ENCODE measurements at places on chromosomes 11 and 22.
A peak's percentile ranks its signal among the peaks of the same experiment; 100 is the strongest.

DNA sequence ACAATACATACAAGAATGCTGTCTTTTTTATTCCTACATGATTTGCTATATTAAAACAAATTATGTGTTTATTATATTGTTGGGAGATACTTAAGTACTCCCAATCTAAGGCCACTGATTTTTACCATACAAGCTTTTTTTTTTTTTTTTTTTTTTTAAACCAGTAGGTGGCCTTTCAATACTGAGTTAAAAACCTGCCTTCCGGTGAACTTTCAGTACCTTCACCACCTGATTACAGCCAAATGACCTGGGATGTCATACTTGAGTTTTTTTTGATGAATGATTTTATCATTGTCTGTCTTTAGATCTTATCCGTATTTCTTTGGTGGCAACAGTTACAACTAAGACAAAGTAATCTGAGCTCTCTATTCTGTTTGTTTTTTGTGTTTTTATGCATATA lies 94.0 kb upstream of the FOLH1 start:
- H3K4me3 ChIP-seq = no peak overlapping the region
- no peaks in the 10 kb centered on the region for H3K36me3 ChIP-seq
- no peaks in the 10 kb centered on the region for H3K27me3 ChIP-seq
- no peak for DNase-seq
- H3K27ac ChIP-seq = no peak overlapping the region
- H3K4me1 ChIP-seq = no peaks in the 10 kb centered on the region

DNA sequence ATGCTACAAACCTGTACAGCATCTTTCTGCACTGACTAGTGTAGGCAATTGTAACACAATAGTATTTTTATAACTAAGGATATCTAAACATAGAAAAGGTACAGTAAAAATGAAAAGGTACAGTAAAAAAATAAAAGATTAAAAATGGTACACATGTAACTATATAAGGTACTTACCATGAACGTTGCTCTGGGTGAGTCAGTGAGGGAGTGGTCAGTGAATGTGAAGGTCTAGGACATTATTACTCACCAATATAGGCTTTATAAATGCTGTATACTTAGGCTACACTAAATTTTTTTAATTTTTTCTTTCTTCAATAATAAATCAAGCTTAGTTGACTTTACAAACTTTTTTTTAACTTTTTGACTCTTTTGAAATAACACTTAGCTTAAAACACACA lies 59.9 kb downstream of the EIF3M start:
- H3K27me3 ChIP-seq = no peaks in the 10 kb centered on the region
- no peaks in the 10 kb centered on the region for H3K4me1 ChIP-seq
- no peak for DNase-seq
- H3K27ac ChIP-seq = no peak overlapping the region
- no peaks in the 10 kb centered on the region for H3K36me3 ChIP-seq
- no peak overlapping the region for H3K4me3 ChIP-seq

DNA sequence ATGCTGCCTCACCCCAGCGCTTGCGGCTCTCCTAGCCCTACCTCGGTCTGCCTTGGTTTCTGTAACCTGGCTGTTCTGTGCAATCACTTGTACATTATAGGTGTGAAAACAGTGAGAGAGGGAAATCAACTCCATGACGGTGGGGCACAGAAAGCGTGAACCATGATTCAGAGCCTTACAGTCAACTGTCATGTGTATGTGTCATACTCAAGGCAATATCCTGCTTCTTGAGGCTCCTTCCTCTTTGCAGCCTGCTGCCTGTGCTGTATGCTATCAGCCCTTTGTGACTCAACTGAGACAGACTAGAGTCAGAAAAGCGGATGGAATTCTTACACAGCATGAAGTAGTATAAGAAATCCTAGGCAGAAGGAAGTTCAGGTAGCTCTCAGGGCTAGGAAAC lies 2.1 kb downstream of the NRIP3 start:
- peaks cover 44% of the 10 kb centered on the region for H3K27me3 ChIP-seq
- DNase-seq = peak; percentile 75
- H3K4me3 ChIP-seq = peak overlapping the region; percentile 61
- H3K36me3 ChIP-seq = peaks cover 2% of the 10 kb centered on the region

GRCh38 chr11:88655196-88655595 lies 317.7 kb upstream of the CTSC start:
- no peak overlapping the region for H3K27ac ChIP-seq
- no peak for DNase-seq
- no peaks in the 10 kb centered on the region for H3K27me3 ChIP-seq
- no peak overlapping the region for H3K4me3 ChIP-seq
- H3K4me1 ChIP-seq = peaks cover 7% of the 10 kb centered on the region

DNA sequence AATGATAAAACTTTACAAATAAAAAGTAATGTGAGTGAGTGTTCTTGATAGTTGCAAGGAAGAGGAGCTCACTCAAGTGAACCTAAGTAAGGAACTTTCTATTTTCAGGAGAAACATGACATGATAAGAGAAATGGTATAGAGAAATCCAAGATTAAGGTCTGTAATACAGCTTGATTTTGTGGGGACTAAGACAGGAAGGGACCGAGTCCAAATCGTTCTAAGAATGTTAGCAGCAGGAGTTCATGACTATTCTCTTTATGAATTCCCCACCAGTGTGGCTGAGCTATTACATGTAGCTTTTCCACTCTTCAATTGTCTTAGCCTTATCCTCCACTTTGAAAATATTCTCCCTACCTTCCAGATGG lies 698.6 kb upstream of the ARHGAP42 start:
- no peaks in the 10 kb centered on the region for H3K27me3 ChIP-seq
- no peak overlapping the region for H3K4me3 ChIP-seq
- no peak overlapping the region for H3K27ac ChIP-seq
- peaks cover 4% of the 10 kb centered on the region for H3K36me3 ChIP-seq

- peak overlapping the region; percentile 51 for H3K27ac ChIP-seq
- H3K36me3 ChIP-seq = peaks cover 1% of the 10 kb centered on the region
- H3K27me3 ChIP-seq = no peaks in the 10 kb centered on the region
- peak overlapping the region; percentile 91 for H3K4me3 ChIP-seq
- peaks cover 60% of the 10 kb centered on the region for H3K4me1 ChIP-seq
Measured at GRCh38 chr11:113873236-113873626, 2.1 kb downstream of the USP28 start.

DNA sequence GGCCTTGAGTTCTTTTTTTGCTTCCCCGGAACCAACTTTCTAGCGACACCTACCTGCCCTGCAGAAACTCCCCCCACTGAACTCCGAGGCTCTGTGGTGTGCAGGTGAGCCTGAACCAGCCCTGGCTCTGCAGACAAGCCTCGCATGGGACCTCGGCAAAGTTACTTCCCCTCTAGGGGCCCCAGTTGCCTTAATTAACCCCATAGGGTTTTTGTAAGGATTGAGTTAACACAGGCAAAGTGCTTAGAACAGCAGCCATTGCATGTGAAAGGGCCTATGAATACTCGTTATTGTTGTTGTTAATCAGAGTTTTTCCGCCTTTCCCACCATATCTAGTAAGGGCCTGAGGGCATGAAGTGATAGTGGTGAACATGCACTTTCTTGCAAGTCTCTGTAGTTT lies 12.6 kb upstream of the SYT13 start:
- no peak overlapping the region for H3K27ac ChIP-seq
- H3K27me3 ChIP-seq = peaks cover 22% of the 10 kb centered on the region
- no peak overlapping the region for H3K4me3 ChIP-seq
- H3K36me3 ChIP-seq = no peaks in the 10 kb centered on the region
- DNase-seq = no peak

DNA sequence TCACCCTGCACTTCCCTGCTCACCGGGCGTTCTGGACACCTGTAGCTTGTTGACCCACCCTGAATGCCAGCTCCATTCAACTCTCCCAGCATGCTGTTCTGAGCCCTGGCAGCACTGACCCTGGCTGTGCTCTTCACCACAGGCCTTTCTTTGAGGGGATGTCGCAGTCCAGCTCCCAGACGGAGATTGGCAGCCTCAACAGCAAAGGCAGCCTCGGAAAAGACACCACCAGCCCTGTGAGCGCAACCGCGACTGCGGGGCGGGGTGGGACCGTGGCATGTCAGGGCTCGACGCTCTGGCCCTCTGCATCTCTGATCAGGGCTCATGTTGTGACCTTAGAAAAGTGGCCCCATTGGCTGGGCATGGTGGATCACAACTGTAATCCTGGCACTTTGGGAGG lies 47.4 kb upstream of the RAB1B start:
- DNase-seq = no peak
- H3K4me3 ChIP-seq = no peak overlapping the region
- H3K27ac ChIP-seq = peak overlapping the region; percentile 95
- H3K4me1 ChIP-seq = peaks cover 24% of the 10 kb centered on the region

DNA sequence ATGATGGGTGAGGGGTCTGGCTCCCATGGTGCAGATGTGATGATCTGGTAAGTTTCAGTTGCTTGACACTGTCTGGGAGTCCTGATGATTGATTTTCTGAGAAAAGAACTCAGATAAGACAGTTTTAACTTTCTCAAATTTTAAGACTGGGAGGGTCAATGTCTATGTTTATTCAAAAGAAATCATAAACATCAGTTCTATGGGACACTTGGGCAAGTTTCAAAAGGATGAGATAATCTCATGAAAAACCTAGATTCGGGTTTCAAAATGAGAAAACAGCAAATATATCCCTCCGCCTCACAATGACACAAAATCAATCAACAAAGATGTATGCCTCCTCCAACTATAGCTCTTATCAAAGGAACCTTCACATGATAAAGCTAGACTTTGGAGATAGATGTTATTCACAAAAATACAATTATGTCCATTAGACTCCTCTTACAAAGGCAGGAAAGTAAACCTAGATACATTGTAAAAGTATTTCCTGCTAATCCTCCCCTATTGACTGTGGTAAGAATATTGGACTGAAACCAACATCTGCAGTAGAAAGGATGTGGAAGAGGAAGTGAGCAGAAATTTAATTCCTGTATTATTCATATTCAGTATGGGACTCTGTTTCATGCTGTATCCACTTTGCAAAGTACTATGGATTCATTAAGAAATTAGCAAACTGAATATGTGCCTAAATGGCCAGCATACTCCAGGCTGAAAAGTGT lies 21.6 kb downstream of the SVIP start:
- no peak overlapping the region for H3K4me3 ChIP-seq
- H3K27ac ChIP-seq = no peak overlapping the region

GRCh38 chr11:117538263-117539135 lies 210.8 kb downstream of the CEP164 start:
- no peak overlapping the region for H3K27ac ChIP-seq
- no peak overlapping the region for H3K4me3 ChIP-seq
- no peaks in the 10 kb centered on the region for H3K36me3 ChIP-seq

DNA sequence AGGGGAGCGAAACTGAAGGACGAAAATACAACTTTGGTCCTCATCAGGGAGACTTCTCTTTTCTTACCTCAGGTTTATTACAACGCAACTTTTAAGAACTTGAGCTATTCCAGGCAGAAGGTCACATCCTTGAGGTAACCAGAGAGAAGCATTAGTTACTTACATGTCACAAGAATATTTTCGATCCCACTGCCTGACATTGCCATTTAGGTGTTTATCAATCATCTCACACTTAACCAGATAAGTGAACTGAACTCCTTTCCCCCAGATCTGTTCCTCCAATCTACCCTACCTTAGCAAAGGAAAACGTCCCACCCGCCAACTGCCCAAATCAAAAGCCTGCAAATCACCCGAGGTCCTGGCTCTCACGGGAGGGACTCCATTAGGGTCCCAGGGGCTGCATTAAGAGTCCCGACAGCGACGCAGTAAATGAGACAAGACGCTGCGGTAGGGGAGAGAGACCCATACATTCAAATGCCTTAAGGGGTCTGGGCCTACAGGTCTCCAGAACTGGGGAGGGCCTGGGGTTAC lies 734 bp downstream of the ZNF280B start:
- peaks cover 4% of the 10 kb centered on the region for H3K36me3 ChIP-seq
- peak overlapping the region; percentile 89 for H3K4me3 ChIP-seq
- peak overlapping the region; percentile 44 for H3K27ac ChIP-seq
- H3K27me3 ChIP-seq = no peaks in the 10 kb centered on the region

DNA sequence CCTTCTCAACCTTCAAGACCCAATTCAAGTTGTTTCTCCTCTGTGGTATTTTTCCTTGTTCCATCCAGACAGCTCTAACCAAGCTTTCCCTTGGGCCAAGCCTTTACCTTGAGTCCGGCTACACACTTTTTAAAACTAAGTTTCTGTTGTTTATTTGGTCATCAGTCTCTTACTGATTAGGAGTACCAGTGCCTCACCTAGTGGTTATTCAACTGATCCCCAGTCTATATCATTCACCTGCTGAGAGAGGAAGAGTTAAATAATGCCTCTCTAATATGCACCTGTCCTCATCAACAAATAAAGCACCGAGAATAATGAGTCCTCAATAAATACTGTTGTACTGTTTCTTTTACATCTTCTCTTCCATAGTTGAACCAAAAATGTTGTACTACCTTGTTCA lies 160.8 kb downstream of the MSANTD4 start:
- H3K4me3 ChIP-seq = no peak overlapping the region
- H3K27ac ChIP-seq = no peak overlapping the region
- DNase-seq = no peak
- H3K4me1 ChIP-seq = no peaks in the 10 kb centered on the region

DNA sequence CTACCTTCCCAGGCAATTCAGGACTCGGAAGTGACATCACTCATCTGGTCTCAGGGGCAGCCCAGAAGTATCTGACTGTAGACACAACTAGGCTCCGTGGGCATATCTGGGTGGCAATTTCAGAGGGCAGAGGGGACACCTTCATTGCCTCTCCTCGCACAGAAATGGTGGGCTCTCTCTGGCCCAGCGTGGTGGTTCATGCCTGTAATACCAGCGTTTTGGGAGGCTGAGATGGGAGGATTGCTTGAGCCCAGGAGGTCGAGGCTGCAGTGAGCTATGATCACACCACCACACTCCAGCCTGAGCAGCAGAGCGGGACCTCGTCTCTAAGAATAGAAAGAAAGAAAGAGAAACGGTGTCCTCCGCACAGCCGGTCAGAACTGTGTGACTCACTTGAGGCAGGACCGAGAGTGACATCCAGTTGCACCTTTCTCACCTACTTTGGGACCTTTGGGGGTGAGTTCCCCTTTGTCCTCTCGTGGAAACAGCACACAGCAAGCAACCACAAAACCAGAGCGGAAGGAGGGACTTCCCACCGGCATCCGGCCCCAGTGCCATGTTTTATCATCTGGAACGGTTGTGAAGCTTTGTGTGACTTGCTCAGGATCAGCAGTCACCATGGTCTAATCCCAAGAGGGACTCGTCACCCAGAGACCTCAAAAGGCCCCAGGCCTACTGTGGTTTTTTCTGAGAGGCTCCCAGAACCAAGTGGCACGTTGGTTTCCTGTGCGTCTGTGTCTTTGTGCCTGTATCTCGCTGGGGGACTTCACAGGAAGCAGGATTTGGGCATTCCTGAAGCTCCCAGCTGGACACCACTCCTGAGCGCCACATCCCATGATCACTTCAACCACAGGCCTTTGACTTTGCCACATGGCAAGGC lies 38.4 kb upstream of the EMID1 start:
- no peaks in the 10 kb centered on the region for H3K36me3 ChIP-seq
- peak overlapping the region; percentile 73 for H3K4me3 ChIP-seq
- DNase-seq = peak; percentile 70
- peak overlapping the region; percentile 25 for H3K27ac ChIP-seq
- H3K4me1 ChIP-seq = peaks cover 32% of the 10 kb centered on the region
- peaks cover 51% of the 10 kb centered on the region for H3K27me3 ChIP-seq

DNA sequence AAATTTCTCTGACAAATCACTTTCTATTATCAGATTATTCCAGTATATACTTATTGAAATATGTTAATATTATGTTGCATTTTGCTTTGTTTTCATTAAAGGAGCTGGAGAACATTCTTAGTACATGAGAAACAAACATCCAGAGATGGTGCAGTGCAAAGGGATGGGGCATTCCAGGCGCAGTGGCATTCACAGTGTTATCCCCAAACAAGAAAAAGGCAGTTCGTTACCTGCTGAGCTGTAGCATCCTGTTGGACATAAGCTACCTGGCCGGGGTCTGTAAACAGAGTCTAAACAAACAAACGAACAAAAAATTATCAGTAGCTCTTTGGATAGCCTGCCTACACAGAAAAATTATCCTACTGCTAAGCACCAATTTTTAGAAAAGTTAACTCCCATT lies 47.4 kb downstream of the PRDM10 start:
- H3K27me3 ChIP-seq = no peaks in the 10 kb centered on the region
- no peak overlapping the region for H3K27ac ChIP-seq
- peaks cover 36% of the 10 kb centered on the region for H3K4me1 ChIP-seq
- H3K4me3 ChIP-seq = no peak overlapping the region

All from activated T-cell treated with anti-CD3 and anti-CD28 coated beads, Interleukin-2, amount 50 U/mL, for 72 hours (primary cell).